ENCODE measurements at places on chromosomes 1 and 21.

- no peak for DNase-seq
Measured at GRCh38 chr1:206488466-206488865, 18.2 kb downstream of the IKBKE start.

DNA sequence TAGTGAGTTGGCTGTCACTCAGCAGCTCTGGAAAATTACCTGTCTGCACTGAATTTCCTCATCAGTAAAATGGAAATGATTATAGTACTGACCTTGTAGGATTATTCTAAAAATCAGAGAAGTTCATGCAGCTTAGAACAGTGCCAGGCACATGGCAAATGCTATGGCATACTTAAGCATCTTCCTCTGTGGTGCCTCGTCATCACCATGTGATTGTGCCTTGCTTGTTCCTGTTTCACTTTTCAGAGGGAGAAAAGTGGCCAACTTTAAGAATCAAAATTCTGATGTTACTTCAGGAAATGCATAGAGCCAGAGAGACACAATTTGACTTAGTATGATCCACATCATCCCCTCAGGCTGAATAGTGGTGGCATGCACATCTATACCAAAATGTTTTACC is 203.6 kb downstream of the ROR1 start:
- no peak for DNase-seq

DNA sequence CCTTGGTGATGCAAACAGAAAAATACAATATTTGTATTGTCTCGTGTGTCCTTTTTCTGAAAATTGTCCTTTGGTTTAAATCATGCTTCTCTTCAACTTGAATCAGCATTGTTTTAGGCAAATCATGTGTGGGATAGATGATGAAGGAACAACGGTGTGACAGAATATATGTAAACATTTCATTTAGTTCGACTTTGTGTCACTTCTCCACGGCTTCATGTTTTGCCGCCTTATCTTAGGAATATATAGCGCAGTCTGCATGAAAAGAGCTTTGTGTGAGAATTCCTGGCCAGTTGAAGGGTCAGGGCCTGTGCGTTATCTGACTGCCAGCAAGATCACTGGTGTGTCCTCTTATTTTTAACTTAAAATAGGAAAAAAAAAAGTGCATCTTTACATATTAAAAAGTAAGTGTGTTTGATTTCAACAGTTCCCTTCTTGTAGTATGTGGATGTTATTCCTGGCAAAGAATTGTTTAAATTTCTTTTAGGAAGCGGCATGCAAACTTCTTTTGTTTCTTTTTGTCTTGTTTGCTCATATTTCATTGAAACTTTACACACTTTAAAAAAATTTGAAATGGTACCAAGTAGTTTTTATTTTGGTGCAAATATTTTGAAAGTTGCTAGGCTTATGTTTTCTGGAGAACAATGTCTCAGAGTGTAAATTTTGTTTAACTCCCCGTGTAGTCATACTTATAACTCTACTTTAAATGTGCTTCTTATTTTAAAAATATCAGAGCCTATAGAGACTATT is 465.2 kb downstream of the USP25 start:
- DNase-seq = peak; percentile 8

- no peak for DNase-seq
Measured at GRCh38 chr1:220888417-220888986, 9.3 kb downstream of the HLX start.

DNA sequence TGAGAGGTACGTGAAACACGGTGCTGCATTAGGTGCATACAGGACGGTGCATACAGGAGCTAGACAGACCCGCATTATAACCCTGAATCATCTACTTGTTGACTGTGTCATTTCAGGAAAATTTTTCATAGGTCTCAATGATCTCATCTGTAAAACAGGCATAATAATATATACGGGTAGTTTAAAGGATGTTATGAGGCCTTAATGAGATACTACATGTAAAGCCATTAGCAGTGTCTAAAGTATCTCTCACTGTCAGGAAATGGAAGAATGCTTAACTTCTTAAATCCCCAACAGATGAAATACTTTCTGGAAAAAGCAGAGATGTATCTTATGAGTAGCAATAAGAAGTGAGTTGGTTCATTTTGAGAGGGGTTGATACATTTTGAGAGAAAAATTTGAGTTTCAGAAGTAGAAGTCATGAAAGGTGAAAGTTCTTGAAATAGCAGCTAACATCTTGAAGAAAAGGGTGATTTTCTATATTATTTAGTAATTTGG is 669.6 kb downstream of the PTPRC start:
- no peak for DNase-seq

- no peak for DNase-seq
Measured at GRCh38 chr21:32181457-32181856, 97.4 kb downstream of the MIS18A start.

DNA sequence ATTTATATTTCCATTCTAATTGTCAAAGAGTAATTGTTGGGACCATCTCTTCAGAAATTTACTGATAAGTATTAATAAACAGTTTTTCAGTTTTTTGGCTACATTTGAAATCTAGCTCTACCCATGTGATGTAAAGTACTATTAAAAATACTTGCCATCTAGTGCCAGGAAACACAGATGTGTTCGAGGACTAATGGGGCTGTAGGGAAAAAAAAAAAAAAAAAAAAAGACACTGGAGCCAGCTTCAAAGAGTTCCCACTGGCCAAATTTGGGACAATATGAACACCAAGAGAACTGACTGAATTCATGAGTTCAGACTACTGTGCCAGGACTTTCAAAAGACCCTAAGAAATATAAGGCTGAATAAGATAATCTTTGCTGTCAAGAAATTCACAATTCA is 65.2 kb upstream of the GFI1 start:
- DNase-seq = no peak

GRCh38 chr1:186843226-186843625 is 14.5 kb downstream of the PLA2G4A start:
- DNase-seq = no peak

DNA sequence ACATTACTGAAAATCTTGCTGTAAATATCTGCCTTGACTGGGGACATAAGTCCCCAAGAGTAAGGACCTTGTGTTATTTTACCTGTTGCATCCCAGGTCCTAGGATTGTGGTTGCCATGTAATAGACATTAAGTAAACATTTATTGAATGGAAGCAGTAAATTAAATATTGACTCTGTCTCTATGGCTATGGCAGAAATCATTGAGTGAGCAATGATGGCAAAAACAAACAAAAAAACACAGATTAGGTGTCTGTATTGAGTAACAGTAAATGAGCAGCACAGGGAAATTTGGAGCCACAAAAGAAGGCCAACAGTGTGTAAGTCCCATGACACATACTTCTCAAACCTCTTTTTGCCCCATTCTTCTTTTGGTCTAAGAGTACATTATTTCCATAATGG is 240.4 kb downstream of the NFIA start:
- DNase-seq = no peak

- no peak for DNase-seq
Measured at GRCh38 chr1:46585312-46585938, 18.6 kb downstream of the MKNK1 start.

DNA sequence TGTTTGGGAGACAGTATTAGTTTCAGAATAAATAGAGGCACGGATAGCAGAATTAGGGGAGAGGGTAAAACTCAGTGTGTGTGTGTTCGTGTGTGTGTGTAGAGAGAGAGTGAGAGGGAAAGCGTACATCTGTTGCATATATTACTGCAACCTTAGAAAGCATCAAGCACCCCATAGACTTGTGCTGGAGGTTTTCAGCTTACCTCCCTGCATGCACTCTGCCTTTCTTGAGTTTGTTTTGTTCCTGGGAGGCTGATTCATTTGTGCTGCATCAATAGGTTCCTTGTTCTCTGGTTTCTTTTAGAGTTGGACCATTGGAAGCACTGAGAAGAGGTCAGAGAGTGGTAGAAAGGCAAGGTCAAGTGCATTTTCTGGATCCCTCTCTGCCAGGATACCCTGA is 104.4 kb upstream of the KCNK1 start:
- DNase-seq = no peak

DNA sequence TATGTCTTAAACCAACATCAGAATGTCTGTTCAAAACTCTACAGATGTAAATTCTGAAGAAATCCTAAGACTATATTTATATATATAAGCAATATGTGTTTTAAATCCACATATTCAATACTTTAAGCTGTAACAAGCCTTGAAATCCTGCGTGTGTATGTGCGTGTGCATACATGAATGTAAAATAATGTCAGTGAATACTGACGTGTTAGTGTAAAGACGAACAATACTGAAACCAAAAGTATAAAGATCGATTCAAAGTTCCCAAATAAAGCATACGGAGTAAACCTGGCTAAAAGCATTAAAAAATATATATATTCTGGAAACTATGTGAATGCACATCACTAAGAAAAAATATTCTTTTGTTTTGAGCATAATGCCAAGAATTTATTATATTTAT is 668.6 kb upstream of the NCAM2 start:
- DNase-seq = no peak

DNA sequence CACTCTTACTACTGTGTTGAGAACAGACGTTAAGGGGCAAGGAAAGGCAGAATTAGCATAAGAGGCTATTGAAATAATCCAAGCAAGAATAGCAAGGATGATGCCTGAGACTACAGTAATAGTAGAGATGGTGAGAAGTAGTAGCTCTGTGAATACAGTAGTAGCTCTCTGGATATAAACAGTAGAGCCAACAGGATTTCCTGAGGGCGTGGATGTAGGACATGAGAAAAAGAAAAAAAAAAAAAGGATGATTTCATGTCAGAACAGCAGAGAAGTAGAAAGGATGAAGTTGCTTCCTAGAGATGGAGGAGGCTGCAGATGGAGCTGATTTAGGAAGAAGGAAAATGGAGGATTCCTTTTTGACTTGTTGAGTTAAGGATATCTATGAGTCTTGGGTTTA is 112.3 kb downstream of the OMA1 start:
- no peak for DNase-seq

DNA sequence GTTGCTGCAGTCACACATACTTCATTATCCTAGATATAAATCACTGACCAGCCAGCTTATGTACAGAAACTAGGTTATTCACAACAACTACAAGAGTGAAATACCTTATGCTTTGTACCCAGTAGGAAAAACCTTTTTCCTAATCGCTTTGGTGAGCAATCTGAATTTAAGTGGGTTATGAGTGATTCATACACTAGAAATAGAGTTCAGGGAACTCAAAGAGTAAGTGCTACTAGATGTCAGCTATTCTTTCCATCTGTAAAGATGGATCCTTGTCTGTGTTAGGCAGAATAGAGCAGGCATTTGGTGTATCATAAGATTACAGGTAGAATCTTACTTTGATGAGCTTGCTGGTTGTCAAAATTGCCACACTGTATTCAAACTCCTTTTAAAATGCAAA is 101.9 kb downstream of the ZNF644 start:
- DNase-seq = peak; percentile 6

DNA sequence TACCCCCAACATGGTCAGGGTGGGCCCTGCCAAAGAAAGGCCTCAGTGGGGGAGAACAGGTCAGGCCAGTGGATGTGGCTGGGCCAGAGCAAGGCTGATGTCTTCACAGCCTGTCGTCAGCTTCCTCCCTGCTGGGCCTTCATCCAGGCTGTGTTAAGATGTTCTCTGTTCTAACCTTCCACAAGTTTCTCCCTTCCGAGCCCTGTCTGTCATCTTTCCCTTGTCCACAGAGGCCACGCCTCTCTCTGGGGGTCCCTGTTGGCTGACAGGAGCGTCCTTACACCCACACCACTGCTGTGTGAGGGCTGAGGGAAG is 36.2 kb downstream of the SIM2 start:
- DNase-seq = no peak

DNA sequence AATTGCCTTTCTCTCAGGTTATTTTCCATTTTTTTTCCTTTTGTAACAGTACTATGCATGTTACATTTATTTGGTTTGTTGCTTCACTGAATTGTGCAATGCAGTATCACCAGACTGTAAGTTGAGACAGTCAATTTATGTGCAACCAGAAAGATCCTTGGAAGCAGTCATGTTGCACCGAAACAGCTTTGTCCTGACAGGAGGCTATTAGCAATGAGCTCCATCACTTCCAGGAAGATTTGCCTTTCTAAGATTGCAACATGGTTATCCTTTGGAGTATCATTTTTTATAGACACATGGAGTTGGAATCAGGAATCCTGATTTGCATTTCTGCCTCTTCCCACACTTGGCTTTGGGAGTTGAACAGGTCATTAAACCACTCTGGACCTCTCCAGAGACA is 84.5 kb upstream of the ST6GALNAC5 start:
- DNase-seq = peak; percentile 61

DNA sequence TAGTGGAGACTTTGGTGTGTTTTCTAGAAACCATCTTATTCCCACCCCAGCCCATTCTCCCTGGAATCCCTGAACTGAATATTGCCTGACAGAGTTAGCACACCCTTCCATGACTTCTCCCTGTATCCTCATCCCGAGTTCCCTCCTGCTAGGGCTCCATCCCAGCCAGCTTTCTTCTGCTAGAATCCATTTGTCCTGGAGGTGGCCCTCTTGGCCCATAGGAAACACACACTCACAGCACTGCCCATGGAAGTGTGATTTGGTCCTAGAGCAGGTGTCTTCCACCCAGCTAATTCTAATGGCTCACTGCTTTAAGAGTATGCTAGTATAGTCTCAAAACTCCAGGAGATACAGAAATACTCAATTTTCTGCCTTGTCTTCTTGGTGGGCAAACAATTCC is 4.1 kb downstream of the KRTAP15-1 start:
- DNase-seq = no peak

GRCh38 chr21:25097648-25098047 is 509.6 kb downstream of the MRPL39 start:
- DNase-seq = no peak

GRCh38 chr1:236451796-236452373 is 57.8 kb downstream of the EDARADD start:
- no peak for DNase-seq

- DNase-seq = no peak
Measured at GRCh38 chr1:28855469-28855951, 43.5 kb downstream of the OPRD1 start.

DNA sequence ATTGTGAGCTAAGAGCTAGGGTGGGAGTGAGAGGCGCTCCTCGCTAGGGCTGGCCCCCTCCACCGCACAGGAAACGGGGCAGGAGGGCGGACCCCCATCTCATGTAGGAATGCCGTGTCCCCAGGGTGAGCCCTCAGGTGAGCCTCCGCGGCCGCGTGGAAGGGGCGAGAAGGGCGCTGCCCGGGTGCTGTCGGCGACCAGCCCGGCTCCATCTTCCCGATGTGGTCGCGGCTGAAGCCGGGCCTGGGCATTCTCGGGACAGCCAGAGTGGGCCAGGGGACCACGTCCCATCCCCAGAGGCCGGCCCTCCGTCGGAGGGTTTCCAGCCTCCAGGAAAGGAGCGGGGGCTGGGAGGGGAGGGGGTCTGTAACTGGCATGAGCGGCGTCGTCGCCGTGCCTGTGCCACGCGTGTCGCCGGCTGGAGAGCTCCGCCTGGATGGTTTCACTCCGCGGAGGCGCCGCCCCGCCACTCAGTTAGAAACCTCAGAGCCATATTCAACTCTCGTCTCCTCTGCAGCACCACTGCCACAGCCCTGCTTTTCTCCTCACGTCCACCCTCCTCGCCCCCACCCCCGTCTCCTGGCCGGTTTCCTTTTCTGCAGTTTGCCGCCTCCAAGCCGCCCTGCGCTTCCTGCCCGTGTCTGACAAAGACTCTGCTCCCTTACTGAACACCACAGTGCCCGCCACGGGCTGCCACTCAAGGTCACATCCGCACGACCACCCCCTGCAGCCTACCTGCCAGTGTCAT is at the start of gene TMEM269:
TMEM269 (plus strand) TSS at position 46 of the 748 bp plus-strand sequence. CDS start 4,903 bp downstream, outside the sequence.
- DNase-seq = peak; percentile 7

Measured in fibroblast of skin of right quadriceps (primary cell).